ENCODE measurements at places on chromosomes 3 and 15.

DNA sequence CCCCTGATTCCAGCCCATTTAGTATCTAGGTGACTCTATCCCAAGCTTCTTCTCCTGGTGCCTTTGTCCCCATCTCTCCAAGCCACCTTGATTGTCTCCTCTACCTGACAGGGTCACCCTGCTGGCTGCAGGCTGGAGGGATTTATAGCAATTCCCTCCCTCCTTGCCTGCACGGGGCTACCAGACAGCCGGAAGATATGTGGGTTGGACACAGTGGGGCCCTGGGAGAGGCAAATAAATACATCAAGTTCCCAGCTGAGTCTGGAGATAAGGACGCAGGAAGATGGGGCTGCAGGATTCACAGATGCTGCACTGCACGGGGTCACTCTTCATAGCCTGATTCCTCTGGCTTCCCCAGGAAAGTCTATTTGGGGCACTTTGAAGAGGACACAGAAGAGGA, 9.3 kb upstream of the ISLR2 start:
- DNase-seq, result no peak

DNA sequence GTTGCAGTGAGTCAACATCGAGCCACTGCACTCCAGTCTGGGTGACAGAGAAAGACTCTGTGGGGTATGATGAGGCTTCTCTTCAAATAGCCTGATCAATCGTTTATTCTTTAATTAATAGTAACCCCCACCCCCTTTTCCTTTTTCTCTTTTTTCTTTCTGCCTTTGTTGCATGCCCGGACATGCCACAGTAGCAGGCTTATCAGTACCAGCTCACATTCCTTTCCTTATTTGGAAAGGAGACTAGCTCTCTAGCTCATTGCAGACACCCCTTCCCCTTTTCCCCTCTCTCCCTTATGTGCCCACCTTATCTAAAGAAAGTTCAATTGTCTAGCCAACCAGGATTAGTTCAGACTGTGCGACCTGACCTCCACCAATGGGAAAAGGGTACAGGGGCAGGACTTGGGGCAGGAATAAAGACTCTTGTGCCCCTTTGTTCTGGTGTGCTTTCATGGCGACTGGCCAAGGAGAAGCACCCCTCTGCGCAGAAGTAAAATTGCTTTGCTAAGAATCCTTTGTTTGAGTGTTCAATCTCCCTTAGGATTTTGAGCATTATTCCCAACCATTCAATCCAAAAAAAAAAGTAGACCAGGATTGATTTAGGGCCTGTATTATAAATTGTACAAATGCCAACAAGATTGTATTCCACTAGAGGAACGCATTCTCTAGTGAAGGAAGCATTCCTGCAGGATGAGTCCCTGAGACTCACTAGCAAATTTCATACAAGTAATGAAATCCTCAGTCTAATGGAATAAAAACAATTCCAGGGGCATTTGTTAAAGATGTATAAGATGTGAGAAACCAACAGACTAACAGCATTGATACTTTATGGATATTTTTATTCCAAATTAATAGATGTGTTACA, 95.8 kb upstream of the SNRPN start:
- DNase-seq, result no peak

DNA sequence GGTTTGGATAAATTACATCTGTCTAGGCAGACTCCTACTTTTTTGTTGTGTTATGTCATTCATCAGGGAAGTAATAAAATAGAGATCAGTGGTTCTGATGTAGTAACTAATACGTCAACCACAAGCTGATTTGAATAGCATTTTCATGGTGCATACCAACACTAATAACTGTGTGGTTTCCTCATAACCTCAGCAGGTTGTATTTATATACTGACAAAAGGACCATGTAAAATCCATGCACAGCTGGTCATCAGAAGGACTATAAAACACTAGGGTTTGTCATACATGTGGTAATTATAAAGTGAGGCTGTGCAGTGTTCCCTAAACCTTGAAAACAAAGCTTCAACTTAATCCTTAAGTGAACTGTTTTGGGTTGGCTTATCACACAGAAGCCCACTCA, 216.8 kb upstream of the RBMS3 start:
- DNase-seq, result no peak

GRCh38 chr3:8760091-8760490, 9.3 kb downstream of the OXTR start:
- no peak for DNase-seq

GRCh38 chr3:13714251-13714916, 165.5 kb downstream of the FBLN2 start:
- no peak for DNase-seq

DNA sequence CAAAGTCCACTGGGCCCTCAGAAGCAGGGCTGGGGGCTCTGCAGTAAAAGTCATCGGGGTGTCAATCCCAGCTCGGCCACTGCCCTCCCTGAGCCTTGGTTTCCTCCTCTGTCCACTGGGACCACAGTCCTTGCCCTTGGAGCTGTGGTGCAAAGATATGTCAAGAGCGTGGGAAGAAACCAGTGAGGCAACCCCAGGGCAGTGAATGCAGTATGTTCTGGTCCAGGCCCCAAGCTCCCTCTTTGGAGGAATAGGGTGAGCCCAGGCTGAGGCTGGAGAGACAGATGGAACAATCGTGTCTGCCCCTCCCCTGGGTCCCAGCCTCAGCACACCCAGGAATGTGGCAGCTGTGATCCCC, 779 bp downstream of the GRIP2 start:
- no peak for DNase-seq

DNA sequence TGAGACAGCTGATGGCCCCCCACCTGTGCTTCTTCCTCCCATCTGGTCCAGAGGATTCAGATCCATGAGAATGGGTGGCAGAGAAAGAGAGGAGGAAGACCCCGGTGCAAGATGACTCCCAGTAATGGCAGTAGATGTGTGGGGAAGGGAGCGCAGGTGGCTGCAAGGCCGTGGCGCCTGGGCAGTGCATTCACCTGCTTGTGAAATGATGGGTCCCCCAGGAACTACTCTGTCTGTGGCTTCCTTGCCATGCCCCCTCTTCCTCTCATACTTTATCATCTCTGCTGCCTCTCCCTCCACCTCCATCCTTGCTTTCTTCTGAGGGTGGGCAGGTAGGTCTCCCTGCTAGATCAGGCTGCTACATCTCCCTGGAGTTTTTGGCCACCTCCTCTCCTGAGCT, 23.3 kb downstream of the ZNF710 start:
- no peak for DNase-seq

DNA sequence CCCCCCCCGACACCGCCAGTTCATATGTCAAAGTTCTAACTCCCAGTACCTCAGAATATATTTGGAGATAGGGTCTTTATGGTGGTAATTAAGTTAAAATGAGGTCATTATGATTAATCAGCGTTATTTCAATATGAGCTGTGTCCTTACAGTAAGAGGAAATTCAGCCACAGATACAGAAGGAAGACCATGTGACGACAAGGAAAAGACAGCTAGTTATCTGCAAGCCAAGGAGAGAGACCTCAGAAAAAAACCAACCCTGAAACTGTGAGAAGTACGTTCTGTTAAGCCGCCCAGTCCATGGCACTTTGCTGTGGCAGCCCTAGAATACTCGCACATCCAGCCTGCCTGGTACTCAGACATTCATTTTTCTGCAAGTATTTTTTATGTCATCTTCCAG, 62.3 kb upstream of the ARL8B start:
- DNase-seq, result no peak

GRCh38 chr15:99755692-99756409, 22.6 kb upstream of the LYSMD4 start:
- peak; percentile 71 for DNase-seq

GRCh38 chr3:4476496-4476895, 9.4 kb upstream of the SUMF1 start:
- DNase-seq, result no peak

- no peak for DNase-seq
These were observed 38.6 kb downstream of the PIK3R4 start for GRCh38 chr3:130707902-130708601.

DNA sequence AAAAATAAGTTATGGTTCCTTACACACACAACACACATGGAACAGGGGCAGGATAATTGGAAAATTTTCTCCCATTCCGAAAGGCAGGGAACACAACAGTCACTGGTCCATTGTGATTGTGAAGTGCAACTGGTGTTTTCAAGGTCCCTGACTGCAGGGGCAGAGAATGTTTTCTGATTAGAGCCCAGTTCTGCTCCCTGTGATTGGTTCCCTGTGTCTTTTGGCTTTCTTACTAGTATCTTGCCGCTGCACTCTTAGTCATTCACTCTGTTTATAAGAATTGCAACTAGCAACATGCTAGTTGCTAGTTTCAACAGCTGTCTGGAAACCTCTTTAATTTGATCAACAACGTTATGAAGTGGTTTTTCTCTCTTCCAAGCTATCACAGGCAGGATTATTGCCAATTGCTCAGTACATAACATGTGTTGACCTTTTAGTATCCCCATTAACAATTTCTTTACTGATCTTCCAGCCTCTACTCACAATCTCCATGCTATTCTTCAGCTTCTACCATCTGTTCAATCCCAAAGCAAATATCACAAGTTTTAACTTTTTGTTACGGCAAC, 177.5 kb downstream of the EPHA6 start:
- DNase-seq, result no peak

DNA sequence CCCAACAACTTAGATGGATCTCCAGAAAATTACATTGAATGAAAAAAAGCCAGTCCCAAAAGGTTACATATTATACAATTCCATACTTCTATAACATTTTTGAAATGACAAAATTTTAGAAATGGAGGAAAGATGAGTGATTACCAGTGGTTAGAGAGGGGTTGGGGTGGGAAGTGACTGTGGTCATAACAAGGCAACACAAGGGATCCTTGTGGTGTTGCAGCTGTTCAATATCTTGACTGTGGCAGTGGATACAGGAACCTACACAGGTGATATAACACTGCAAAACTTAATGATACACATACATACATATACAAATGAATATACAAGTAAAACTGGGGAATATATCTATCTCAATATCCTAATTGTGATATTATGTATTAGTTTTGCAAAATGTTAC, 9.6 kb downstream of the GOLGB1 start:
- DNase-seq, result no peak

- no peak for DNase-seq
These were observed 26.0 kb upstream of the BUB1B start for GRCh38 chr15:40134885-40135284.

- DNase-seq, result no peak
These were observed 1.7 kb downstream of the DTWD1 start for GRCh38 chr15:49622561-49622960.

DNA sequence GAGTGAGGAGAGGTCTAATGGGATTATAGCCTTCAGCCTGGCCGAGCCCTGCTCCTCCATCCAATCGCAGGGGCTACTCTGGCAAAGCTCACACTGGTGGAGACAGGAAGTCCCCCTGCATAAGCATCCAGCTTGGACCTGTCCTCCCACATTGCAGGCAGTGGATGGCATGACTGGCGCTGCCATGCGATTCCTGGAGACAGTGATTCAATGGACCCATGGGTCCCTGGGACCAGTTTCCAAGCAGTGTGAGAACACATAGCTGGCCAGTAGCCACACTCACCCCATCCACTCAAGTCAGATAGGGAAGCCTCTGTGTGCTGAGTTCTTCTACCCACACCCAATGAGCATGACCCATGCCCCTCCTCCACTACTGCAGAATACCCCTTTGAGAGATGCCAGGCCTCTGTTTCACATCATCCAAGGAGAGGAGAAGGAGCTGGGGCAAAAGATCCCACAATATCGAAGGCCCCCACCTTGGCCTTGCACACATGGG, 18.1 kb upstream of the POC1A start:
- DNase-seq, result no peak

- DNase-seq, result no peak
These were observed 87.0 kb upstream of the ALDH1L1 start for GRCh38 chr3:126267169-126267975.

GRCh38 chr15:72790302-72790910, 6.8 kb upstream of the ADPGK start:
- DNase-seq, result no peak

- DNase-seq, result no peak
These were observed 194.2 kb downstream of the PLCL2 start for GRCh38 chr3:17078926-17079465.

DNA sequence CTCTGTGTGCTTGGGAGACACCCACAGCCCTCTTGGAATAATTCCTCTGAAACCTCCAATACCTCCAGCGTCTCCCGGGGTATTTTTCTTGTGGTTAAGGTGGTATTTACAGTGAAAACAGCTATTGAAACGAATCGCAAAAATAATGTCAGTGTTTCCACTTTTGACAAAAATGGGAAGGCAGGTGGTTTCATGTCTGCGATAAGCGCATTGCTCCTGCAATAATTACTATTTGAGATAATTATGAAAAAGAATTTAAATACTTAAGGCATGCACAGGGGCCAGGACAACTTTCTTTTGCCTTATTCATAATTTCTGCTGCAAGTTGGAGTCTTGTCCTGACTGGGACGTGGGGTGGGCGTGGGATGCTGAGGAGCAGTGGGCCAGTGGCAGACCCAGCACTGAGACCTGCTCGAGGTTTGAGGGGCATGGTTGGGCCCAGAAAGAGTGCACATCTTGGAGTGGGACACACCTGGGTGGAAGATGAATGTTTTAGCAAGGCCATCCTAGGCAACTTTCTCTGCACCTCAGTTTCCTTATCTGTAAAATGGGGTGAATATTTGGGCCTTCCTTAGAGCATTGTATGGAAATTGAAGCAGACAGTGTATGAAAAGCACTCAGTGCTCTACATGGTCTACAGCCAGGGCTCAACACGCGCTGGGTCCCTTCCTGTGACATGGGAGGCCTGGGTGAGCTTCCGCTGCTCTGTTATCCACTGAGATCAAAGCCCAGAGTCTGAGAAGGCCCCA, 110.5 kb downstream of the FBLN2 start:
- DNase-seq, result no peak

DNA sequence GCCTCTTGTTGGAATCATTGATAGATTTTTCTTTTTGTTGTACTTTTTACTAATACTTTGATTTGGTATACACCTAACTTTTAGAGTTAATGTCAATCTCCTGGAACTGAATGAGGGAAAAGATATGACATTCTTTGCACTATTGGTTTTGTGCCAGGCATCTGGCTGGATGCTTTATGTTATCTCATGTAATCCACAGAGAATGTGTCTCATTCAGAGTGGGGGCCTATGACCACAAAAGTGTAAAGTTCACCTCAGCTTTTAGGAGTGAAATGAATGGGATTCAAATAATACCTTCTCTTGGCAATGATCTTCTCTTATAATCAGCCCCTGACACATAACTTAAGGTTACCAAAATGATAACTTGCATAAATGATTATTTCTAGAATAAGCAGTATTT, 329.1 kb upstream of the ROPN1 start:
- DNase-seq, result no peak

- no peak for DNase-seq
These were observed 8.8 kb upstream of the B3GNT5 start for GRCh38 chr3:183244219-183244618.

DNA sequence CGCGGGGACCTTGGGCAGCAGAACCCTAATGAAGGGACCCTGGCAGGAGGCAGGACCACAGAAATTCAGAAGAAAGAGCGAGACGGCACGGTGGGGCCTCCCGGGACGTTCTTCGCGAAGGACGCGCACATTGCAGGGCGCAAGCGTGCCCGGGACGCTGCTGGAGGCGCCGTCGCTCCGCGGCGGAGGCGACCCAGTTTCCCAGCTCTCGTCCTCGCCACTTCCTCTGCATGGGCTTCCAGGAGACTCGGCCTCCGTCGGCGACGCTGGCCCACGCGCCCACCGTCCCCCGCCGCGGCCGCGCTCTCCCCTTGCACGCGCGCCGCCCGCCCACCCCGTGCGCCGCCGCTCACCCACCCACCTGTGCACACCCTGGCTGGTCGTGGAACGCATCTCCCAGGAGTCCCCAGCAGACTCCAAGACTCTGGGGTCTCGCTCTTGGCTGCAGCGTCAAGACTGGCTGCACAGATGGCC, 31.8 kb upstream of the SMAD3 start:
- DNase-seq, result no peak

GRCh38 chr3:126737527-126737926, 33.5 kb downstream of the CHCHD6 start:
- DNase-seq, result no peak
